ENCODE measurements at places on chromosomes 16 and 17.

GRCh38 chr17:80967404-80967872 lies 24.2 kb upstream of the CHMP6 start:
- no peak for DNase-seq

DNA sequence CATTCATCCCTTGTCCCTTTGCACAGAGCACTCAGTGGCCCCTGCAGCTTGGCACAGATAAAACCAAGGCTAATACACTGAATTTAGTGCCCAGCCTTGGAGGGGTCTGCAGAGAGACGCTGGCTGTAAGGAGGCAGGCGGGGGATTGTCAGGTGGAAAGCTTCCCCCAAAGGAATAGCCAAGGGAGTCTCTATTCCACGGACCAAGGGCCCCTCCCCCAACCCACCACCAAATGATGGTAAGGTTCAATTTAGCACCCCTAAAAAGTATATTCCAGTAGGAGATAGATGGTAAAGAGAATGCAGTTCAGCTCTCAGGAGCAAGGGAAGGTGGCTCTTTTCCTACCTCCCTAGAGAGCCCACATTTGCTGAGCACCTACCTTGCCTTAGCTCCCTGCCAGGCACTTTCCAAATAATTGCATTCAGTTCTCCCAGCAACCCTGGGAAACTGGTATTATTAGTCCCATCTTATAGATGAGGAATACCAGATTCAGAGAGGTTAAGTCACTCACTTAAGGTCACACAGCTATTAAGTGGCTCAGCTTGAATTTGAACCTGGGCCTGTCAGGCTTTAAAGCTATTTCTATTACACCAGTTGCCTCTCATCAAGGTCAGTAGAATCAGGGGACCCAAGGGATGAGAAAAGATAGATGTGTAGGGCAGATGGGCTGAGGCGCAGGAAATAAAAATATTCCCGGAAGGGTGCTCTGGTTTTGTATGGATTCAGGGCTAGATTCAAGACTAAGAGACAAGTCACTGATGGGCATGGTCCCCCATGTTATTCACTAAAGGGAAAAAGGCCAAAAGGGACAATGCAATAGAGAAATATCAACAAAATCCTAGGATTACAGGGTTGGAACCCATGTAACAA lies 20.0 kb upstream of the ZFHX3 start:
- DNase-seq: no peak

DNA sequence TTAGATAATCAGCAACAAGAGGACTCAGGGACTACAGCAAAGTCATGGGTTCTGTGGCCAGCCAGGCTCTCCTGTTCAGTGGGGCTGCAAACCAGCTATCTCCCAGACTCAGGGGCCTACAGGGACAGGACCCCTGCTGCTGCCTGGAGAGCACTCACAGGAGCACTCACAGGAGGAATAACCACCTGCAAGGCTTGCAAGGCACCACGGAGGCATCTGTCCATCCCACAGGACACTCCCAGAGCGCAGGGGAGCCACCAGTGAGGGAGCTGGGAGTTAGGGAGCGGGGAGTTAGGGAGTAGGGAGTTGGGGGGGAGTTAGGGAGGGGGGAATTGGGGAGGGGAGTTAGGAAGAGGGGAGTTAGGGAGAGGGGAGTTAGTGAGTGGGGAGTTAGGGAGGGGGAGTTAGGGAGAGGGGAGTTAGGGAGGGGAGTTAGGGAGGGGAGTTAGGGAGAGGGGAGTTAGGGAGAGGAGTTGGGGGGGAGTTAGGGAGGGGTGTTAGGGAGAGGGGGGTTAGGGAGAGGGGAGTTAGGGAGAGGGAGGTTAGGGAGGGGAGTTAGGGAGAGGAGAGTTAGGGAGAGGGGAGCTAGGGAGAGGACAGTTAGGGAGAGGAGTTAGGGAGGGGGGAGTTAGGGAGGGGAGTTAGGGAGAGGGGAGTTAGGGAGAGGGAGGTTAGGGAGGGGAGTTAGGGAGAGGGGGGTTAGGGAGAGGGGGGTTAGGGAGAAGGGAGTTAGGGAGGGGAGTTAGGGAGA lies 5.7 kb downstream of the CANT1 start:
- no peak for DNase-seq

DNA sequence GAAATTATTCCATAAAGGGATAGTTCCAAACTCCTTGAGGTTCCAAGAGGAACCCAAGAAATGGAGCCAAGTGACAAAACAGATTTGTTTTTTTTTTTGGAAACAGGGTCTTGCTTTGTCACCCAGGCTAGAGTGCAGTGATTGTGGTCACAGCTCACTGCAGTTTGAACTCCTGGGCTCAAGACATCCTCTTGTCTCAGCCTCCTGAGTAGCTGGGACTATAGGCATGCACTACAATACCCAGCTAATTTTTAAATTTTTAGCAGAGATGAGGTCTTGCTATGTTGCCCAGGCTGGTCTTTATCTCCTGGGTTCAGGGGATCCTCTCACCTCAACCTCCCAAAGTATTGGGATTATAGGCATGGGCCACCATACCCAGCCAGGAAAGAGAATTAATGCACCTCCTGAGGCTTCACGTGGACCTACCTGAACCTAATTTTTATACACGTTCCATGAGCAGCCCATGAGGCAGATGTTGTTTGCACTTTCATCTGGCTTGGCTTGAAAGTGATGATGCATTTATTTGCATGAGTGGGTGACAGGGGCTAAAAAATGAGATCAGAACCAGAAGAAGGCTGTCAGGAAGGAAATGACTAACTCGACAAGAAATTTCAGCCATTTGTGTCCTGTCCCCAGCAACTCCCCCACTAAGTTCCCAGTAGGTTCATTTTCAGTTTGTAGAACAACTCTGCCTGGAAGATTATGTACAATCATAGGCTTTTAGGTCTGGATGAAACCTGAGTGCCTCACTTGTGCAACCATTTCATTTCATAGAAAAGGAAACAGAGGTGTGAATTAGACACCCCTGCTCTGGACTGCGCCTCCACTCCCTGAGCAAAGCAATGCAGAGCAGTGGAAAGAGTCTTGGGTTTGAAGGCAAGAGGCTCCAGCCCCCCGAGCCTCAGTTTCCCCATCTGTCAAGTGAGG lies 10.3 kb upstream of the IRF8 start:
- peak; percentile 46 for DNase-seq

GRCh38 chr17:48791128-48792032 lies 25.6 kb downstream of the TTLL6 start:
- no peak for DNase-seq

DNA sequence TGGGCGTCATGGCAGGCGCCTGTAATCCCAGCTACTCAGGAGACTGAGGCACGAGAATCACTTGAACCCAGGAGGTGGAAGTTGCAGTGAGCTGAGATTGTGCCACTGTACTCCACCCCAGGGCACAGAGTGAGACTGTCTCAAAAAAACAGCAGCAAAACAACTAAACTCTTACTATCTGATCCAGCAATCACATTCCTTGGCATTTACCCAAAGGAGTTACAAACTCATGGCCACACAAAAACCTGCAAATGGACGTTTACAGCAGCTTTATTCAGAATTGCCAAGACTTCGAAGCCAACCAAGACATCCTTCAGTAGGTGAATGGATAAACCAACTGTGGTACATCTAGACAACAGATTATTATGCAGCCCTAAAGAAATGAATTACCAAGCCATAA lies 4.0 kb downstream of the SIAH1 start:
- no peak for DNase-seq

GRCh38 chr16:19375561-19376158 lies 42.0 kb upstream of the TMC5 start:
- peak; percentile 13 for DNase-seq

DNA sequence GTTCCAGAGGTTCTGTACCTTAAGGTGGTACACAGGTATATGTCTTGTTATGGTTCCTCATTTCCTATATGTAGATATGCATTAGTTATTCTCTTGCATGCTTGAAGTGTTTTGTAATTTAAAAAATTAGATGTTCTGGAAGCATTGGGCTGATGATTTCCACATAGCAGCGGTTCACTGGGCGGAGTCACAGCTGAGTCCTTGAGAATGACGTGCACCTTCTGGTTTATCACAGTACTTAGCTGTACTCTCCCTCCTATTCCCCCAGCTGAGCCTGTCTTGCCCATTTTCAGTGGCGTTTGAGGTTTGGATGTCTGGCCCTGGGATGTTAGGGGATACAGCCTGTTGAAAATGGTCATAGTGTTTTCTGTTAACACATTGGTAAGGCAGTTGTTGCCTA lies 327.1 kb downstream of the SNX29 start:
- DNase-seq: no peak

DNA sequence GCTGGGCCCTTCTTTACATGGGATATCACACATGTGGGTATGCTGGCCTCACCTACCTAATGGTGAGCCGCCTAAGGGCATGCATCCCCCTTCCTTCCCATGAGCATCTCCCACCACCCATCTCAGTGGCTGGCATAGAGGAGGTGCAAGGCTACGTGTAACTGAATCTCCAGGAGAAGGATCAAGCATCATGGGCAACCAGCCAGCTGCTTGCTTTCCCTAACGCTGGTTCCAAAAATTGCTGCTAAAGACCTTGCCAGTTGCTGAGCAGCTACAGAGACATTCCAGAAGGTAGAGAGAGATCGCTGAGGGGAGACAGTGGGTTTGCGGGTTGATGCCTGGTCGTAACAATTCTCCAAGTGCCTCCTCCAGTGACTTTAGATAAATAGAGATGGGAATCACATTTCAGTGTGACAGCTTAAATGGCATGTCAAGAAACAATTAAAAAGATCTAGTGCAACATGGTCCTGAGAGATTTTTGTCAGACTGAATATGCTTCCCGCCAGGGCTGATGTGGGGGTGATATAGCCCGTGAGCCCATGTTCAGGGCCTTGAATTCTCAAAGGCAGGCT lies 378.4 kb upstream of the CDH5 start:
- no peak for DNase-seq

DNA sequence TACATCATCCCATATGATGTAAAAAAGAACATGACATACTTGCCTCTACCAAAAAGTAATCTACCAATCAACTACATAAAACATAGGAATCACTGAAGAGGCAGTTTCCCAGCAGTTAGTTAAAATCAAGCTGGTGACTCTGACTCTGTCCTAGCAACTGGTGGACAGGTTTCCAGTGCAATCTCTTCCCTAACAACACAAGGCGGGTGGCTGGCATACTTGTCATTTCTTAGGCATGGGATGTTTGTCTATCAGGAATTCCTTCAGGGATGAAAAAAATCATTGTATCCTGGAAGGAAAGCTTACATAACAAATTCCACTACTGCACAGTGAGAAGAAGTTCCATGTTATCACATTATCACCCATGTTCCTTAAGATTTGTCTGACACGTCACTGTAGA lies 50.9 kb downstream of the HELZ start:
- DNase-seq: no peak

DNA sequence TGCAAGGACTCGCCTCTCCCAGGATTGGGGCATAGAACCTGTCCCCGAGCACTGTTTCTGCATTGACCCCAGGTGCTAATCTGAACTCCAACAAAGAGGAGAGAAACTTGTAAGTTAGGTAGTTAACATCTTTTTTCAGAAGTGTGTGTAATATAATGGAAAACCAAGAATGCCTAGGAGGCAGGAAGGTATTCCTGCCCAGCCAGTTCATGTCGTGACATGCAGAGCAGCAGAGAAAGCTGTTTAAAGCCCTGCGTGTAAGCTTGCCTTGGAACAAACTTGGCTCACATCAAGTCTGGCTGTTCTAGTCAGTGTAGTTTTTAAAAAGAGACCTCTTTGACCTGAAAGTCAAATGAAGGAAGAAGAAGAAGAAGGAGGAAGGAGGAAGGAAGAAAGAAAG lies 2.1 kb upstream of the GNA13 start:
- DNase-seq: no peak

GRCh38 chr17:34059423-34060220 lies 195.5 kb upstream of the CCL2 start:
- no peak for DNase-seq

GRCh38 chr16:87490096-87490798 lies 2.6 kb downstream of the ZCCHC14 start:
- DNase-seq: no peak

GRCh38 chr16:56013962-56014552 lies 138.9 kb upstream of the CES5A start:
- no peak for DNase-seq

- no peak for DNase-seq
These were observed 10.4 kb downstream of the COG1 start for GRCh38 chr17:73203135-73203787.

DNA sequence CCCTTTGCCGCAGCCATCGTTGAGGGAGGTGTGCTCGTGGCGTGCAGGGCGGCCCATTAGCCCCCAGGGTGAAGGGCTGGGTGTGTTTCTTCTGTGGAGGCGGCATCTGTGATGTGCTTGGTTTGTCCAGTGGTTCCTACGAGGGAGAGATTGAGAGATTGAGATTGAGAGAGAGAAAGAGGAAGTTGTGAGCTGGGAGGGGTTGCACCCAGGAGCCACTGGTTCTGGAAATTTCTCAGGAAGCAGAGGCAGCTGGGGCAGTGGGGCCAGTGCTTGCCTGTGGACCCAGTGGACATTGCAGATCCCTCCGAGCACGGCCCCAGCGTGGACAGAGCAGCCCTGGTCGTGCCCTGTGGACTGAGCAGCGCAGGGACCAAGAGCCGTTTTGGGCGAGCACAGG lies 72.0 kb upstream of the ZNF750 start:
- DNase-seq: no peak

DNA sequence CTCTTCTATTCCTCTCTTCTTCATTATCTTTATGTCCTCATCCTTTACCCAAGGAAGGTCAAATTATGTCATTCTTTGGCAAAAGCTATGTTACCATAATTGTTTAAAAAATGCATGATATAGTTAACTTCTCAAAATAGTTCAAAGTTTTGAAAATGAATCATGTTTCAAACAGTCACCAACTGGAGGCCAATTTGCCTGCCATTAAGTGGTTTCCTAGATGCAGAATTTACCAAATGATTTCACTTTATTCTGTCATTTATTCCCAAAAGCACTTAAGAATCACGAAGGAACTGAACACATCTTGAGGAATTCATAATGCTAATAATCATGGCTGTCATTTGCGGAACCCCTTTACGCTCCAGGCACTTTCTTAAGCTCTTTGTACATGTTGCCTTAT lies 190.9 kb upstream of the CDH11 start:
- no peak for DNase-seq

DNA sequence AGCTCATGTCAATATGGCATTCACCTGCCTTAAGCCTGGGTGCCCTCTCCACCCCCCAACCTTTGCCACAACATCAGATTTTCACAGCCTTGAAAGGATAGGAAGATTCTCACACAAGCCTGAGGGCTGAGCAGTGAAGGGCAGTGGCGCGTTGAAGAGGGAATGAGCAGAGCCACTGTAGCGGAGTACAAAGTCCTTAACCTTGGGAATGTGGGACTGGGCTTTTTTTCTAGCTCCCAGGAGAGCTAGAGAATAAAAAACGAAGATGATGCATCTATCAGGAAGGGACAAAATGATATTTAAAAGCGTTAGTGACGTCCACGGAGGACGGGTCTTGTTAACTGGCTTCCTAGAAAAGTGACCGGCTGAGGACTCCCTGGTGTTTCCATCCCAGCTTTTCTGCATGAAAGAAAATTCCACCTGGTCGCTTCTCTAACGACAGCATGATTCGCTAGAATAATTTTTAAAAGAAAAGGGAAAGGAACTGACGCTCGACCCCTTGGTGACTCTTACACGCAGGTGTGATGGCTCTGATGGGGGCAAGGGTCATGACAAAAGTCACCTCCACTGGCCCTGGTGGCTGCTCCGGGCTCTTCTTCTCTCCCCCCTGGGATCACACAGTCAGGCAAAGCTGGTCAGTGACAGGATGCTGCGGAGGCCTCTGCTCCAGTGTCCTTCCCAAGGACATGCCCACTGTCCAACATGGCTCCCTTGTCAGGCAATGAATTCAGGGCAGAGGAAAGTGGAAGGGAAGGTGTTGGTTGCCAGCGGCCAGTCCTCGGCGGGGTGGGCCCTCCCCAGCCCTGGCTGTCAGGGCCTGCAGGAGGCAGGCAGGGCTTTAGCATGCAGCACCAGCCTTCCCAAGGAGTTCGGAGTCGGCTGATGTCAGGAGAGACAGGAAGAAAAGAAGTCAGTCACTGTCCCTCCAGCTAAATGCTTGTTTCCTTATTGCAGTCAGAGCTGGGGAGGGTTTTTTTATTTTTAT lies 58.4 kb upstream of the IRX3 start:
- DNase-seq: no peak

All from skeletal muscle cell (primary cell).